ENCODE measurements at places on chromosomes 16 and 17.

DNA sequence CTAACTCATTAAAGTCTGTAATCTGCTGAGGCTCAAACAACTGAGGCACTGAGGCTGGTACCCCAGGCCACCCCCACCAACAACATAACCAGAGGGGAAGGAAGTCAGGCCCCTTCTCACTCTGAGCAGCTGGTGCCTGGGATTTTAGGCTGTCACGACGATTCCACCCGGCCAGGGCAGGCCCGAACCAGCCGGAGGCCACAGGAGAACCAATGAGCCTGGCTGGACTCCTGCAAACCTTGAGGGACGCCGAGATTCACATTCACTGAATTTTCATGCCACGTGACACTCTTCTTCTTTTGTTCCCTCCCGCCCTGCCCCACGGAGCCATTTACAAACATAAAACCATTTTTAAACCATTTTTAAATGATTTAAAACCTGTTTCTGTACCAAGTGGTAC is 48.1 kb downstream of the RPH3AL start:
- DNase-seq = no peak

- DNase-seq = no peak
Measured at GRCh38 chr16:23840310-23840709, 4.5 kb downstream of the PRKCB start.

GRCh38 chr17:7177191-7177953 is 1.8 kb downstream of the ASGR1 start:
- peak; percentile 74 for DNase-seq

- no peak for DNase-seq
Measured at GRCh38 chr16:22734368-22734767, 79.6 kb upstream of the HS3ST2 start.

DNA sequence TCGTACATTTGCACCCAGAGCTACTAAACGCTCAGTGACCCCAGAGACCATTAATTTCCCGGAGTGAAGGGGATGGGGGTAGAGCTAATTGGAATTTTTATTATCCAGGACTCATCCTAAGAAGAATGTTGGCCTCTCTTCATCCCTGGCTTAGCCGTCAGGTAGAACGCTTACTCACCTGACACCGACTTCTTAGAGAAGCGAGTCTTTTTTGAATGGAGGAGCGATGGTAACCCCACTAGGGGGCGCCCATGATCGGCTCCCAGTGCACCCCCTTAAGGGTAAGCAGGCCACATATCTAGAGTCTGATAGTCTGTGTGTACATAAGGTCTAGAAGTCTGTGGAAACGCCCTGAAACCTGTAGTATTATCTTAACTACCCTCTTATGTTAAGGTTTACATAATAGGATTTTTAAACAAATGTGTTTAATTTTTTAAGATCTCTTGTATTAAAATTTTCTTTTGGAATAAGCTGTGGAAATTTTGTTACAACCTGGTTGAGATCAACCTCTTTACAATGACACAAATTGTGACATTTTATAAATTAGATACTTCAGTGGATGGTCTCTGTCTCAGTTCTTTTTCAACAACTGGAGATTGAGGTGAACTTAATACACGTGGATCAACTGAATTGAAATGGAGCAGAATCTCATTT is 229.8 kb downstream of the CPPED1 start:
- peak; percentile 24 for DNase-seq

GRCh38 chr17:63495491-63495890 is 18.6 kb downstream of the ACE start:
- DNase-seq = no peak

DNA sequence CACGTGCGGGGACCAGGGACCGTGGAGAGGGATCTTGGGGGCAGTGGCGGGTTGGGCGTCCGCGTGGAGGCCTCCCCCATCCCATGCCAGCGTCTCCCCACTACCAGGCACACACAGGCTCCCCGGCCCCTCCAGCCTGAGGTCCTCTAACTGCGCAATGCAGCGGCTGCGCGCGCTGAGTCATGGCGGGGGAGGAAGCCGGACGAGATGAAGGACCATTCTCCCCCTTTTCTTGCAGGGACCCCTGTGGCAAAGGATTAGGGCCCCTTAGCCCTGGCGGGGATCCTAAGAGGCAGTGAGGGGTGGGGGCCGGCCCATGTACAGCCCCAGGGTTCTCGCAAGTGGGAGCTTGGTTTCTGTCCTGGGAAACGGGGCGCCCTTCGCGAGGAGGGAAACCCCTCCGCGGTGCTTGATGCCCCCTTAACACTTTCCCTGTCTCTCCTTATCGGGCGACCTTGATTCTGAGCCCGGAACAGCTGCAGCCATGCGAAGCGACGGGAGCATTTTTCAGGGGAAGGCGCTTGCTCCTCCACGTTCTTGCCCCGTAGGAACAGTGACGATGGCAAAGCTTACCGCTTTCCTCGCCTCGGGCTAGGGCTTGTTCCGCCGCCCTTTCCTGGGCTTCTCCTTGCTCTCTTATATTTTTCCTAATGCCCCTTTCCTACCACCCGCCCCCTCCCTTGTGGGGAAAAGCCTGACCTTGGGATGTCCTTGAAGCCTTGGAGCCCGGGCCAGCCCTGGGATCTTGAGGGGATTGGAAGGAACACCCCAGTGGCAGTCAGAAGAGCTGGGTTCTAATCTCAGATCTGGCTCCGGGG is 592 bp downstream of the ALDOA start:
- DNase-seq = no peak
